ENCODE measurements at places on chromosomes 1 and 21.

DNA sequence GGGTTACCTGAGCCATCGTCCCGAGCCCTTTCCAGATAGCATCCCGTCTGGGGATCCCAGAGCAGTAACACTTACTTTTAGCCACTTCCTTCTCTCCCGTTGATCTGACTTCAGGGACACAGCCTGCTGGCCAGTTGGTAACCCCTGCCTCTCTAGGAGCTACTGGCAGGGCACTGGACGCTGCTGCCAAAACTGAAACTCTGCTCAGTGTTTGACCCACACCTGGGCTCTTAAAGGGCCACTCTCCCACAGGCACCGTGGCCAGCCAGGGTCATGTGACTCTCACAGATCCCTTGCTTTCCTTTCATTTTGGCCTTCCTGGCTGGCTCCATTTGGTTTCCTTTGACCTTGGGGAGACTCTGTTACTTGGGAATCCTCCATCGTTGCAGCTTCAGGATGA, at the start of gene PIGR:
PIGR (minus strand) TSS at position 206 of the 400 bp plus-strand sequence. CDS start 5,935 bp downstream, outside the sequence.
- no peak for DNase-seq

DNA sequence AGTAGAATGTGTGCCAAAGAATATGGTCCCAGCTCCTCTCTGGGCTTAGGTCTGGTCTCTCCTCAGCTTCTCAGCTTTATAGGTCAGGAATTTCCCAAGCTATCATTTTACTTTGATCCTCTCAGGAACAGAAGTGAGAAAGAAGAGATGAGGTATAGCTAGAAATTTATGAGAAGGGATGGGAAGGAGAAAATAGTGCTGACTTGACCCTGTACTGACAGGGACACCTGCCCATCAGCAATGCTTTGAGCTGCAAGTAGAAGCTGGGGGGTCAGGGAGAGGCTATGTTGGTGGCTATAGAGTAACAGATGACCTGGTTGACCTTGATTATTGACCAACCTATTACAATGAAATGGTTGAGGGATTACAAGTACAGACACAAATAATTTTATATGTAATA, 75.0 kb downstream of the XCL2 start:
- DNase-seq = no peak

DNA sequence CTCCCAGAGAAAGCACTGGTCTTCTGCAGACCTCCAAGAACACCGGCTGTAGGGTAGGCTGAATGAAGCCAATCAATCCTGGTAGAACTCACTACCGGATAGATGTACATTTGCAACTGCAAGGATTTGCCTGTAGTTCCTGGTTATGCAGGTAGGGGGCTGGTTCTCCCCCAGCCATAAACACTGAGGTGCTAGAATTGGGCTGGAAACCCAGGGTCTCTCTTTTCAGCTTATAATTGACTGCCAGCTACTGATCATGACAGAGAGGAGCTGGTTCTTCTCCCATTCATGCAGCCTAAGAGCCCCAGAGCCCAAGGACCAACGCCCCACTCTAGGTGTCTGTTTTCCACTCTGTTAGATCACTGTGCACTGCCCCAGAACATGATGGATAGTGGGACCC, 21.5 kb upstream of the MTARC2 start:
- no peak for DNase-seq

DNA sequence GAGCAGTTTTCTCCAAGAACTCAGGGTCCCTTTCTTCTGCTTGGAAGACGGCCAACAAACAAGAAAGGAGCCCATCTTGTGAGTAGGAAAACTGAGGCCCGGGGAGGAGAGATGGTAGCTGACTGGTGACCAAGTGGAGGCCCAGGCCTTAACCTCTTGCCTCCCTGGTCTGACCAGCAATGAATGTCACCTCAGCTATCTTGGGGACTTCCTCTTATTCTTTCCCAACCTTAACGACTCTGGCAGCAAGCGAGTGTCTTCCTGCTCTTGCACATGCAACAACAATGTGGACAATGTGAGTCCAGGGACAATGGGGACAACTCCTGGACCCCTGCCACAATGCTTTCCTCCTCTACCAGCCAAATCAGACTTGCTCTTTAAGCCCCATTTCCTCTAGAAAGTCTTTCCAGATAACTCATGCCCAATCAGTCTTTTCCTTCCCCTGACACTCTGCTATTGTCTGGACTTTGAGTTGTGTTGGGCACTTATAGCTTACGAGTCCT, 12.6 kb downstream of the HSPG2 start:
- DNase-seq = no peak

- DNase-seq = no peak
Measured at GRCh38 chr1:55212349-55213150, 2.6 kb downstream of the USP24 start.

GRCh38 chr21:45114475-45114874, 40.1 kb downstream of the ADARB1 start:
- DNase-seq = no peak

GRCh38 chr1:237267743-237268142, 225.8 kb downstream of the RYR2 start:
- DNase-seq = no peak

DNA sequence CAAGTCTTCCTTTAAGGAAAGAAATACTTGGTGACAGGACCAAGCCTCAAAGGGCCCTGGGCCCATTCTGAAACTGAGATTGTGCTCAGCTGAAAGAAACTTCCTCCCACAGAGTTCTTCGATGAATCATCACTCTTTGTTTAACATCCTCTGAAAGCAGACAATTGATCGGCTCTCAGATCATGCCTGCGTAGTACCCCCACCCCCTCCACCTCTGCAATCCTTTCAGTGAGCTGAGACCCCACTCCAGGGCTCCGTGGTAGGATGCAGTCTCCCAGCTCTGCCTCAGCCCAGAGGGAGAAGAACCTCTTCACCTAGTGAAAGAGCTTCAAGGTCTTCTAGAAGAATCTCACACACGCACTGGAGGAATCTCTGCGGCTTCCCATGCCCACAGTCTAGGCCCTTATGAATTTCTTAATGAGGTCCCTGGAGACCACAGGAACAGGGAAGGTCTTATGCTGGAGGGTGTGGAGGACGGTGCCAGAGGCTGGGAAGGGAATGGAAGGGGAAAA, 104.9 kb upstream of the SOD1 start:
- no peak for DNase-seq

DNA sequence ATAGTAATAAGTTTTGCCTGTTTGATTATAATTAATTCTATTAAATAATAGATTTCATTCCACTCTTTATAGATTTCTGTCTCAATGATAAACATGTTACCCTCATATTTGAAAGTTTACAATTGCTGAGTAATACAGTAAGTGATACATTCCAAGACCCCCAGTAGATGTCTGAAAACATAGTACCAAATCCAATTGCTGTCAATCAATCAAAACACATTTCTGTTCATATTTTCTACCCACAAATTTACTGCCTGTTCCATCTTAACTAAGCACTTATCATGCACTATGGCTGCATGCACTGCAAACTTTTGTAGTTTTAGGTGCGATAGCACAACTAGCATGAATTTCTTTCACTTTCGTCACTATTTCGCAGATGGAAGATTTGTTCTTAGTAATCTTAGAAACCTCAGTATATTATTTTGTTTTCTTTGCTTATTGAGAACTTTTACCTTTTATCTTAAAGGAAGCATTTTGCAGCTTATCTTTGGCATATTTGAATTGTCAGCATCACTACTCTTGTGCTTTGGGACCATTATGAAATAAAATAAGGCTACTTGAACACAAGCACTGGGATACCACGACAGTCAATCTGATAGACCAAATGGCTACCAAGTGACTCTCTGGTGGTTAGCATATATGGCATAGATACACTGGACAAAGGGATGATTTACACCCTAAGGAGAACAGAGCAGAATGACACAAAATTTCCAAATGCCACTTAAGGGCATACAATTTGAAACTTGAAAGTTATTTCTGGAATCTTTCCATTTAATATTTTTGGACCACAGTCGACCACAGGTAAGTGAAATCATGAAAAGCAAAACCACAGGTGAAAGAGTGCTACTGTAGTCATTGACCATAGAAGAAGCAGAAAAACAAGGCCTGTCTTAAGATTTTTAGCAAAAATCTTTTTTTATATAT, 67.6 kb downstream of the RGS13 start:
- DNase-seq = no peak

GRCh38 chr21:20511216-20511880, 486.9 kb upstream of the NCAM2 start:
- no peak for DNase-seq
